ENCODE measurements at places on chromosomes 13 and 19.

DNA sequence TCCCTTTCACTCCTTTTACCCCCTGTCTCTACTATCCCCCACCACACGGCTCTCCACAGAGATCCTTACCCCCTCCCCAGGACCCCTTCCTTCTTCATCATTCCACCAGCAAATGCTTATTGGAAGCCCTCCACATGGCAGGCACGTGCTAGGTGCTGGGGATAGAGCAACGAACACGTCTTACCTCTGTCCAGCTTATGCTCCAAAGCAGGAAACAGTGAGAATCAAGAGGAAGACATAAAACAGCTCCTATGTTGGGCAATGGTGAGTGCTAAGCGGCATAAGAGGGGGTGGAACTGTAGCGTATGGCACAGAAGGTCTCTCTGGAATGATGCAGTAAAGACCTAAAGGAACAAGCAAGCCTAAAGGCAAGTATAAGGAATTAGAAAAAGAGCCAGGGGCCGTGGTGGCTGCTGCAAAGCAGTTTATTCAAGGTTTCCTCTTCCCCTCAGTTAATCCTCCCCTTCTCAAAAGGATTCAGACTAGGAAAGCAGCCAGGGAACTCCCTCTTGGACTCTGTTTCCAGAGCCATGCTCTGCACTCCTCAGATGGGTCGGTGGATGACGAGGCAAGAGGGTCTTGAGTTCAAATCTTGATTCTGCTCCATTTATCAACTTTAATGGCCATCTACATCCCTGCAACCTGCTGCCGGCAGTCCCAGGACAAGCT lies 289.4 kb downstream of the FOXO1 start:
- no peak for DNase-seq

- peak; percentile 73 for DNase-seq
Observed at GRCh38 chr19:40165362-40165937, 25.8 kb upstream of the MAP3K10 start.

DNA sequence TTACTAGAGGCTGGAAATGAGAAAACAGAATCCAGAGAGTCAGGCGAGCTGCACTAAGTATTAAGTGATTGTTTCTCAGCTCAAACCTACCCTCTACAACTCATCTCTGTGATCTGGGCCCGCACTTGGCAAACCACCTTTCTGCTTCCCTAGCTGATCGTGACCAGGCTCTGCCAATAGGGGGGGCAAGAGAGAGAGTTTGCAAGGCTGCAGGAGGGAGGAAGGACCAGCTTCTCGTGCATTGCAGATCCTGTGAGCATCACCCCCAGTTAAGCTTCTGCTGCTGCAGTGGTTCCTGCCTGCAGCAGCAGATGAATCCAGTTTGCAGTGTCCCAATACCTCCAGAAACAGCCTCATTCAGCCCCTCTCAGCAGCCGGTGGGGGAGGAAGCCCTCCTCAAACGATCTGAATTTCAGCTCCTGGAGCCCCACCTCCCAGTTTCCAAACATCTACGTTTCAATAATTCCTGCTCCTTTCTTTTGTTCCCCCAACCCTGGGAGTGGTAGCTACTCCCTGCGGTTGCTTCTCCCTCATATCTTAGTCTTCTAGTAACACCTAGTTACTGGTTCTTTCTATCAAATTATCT lies 20.0 kb downstream of the XRCC1 start:
- peak; percentile 88 for DNase-seq

DNA sequence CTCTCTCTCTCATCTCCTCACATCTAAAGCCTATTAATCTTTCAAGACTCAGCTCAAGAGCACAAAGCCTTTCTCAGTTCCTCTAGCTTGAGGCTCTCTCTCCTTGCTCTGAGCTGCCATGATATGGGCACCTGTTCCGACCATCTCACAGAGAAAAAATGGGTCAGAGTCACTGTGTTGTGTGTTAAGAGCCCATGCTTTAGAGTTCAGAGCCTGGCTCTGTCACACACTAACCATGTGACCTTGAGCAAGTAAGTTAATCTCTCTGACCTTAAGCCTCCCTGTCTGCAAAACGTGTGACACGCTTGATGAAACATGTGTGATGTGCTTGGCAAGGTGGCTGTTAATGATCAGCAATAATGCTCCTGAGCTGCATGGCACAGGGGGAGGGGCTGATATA lies 245.2 kb downstream of the DLEU7 start:
- no peak for DNase-seq

DNA sequence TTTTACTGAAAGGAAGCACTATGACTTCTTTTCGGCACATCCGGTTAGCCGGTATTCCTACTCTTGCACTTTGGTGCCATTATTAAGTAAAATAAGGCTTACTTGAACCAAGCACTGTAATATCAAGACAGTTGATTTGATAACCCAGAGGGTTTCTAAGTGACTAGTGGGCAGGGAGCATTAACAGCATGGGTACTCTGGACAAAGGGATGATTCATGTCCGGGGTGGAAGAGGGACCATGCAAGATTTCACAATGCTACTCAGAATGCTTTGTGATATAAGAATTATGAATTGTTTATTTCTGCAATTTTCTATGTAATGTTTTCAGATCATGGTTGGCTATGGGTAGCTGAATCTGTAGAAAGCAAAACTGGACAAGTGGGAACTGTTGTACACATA lies 282.1 kb downstream of the TDRD3 start:
- no peak for DNase-seq

DNA sequence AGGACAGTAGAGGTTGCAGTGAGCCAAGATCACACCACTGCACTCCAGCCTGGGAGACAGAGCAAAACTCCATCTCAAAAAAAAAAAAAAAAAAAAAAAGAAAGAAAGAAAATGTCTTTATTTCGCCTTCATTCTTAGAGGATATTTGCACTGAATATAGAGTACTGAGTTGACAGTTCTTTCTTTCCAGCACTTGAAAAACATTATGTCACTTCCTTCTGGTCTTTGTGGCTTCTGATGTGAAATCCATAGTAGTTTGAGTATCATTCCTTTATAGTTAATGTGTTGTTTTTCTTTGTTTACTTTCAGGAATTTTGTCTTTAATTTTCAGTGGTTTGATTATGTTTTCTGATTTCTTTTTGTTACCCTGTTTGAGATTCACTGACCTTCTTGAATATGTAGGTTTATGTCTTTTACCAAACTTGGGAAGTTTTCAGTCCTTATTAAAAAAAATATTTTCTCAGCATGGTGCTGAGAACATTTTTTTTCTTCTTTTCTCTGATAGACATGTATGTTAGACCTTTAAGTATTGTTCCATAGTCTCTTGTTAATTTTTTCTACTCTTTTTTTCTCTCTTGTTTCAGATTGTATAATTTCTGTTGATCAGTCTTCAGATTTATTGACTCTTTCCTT lies 50.1 kb downstream of the PCCA start:
- DNase-seq = no peak

GRCh38 chr13:28161370-28161769 lies 23.0 kb downstream of the PAN3 start:
- peak; percentile 69 for DNase-seq

DNA sequence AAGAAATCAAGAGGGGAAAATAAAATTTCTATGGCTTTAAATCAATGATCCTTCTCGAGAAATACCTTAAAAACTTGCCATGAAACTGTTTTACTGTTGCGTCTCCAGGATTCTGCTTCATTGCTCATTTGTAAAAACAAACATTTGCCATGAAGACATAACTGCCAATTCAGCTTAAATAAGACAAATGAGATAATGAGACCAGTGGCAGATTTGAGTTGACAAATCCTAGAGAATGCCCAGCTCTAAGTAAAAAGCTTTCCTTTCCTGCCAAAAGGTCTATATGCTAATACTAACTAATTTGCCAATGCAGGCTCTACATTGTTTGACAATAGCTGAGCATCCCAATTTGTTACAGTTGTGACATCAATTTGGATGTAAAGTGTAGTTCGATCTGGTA lies 400.5 kb upstream of the PCDH9 start:
- no peak for DNase-seq

- no peak for DNase-seq
Observed at GRCh38 chr13:41058295-41059070, 2.8 kb upstream of the WBP4 start.

DNA sequence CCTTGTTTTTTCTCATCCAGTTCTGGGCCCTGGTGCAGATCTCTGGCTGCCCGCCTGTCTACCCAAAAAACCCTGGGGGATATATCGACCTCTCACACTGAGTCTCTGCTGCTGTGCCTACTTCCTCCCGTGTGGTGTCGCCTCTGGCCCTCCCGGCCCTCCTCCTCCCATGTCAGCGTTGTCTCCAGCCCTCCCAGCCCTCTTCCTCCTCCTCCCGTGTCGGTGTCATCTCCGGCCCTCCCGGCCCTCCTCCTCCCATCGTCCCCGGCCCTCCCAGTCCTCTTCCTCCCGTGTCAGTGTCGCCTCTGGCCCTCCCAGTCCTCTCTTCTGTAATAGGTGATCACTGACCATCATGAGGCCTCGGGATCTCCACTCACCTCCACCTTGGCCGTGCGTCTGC lies 81.8 kb downstream of the GPR12 start:
- no peak for DNase-seq

GRCh38 chr13:59409211-59409610 lies 754.5 kb downstream of the DIAPH3 start:
- no peak for DNase-seq

DNA sequence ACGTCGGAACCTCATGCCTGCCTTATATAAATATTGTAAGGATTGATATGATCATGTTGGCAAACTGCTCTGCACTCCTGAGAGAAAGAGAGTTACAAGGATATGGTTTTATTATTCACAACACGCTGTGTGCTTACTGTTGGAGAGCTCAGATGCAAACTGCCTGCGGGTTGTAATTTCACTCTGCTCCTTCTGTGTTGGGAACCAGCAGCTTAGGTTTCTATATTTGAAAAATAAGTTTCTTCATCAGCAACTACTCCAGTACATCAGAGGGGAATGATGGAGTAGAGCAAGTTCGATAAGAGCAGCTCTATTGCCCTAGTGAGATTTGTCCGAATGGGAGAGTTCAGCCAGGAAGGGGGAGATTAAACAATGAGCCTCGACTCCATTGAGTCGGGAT lies 106.9 kb upstream of the UBL3 start:
- DNase-seq = no peak

DNA sequence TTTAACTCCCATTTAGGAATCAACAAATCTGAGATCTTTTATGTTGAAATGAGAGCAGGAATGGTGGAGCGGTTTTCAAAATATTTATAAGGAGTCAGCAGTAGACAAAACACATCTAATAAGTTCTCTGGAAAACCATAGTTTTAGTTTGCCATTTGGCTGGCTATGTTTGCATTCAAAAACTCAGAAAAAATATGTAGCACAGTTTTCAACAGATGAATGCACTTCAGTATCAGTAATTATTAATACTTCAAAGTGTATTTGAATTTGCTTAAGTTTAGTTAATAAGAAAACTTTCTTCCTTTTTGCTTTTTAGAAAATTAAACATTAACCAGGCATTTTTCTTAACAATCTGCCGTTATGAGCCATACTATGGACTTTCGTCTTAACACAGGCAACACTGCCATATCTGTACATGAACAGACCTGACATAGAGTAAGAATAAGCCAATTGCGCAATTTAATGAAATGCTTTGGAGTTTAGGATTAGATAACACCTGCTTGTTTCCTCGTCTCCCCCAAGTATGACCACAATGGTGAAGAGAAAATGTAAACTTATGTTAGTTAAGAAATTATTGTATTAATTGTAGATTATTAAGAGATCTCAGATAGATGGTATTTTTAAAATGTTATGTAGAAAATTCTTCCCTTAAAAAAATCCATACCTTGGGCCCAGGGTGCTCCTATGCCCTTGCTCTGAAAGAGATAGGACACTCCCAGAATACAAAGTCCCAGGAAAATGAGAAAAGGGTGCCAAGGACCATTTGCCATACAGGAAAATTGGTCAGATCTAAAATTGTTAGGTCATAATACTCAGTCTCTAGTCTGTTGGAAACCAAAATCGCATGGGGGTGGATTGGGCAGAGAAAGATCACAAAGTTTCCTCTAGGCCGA lies 552.3 kb upstream of the ARGLU1 start:
- DNase-seq = no peak

DNA sequence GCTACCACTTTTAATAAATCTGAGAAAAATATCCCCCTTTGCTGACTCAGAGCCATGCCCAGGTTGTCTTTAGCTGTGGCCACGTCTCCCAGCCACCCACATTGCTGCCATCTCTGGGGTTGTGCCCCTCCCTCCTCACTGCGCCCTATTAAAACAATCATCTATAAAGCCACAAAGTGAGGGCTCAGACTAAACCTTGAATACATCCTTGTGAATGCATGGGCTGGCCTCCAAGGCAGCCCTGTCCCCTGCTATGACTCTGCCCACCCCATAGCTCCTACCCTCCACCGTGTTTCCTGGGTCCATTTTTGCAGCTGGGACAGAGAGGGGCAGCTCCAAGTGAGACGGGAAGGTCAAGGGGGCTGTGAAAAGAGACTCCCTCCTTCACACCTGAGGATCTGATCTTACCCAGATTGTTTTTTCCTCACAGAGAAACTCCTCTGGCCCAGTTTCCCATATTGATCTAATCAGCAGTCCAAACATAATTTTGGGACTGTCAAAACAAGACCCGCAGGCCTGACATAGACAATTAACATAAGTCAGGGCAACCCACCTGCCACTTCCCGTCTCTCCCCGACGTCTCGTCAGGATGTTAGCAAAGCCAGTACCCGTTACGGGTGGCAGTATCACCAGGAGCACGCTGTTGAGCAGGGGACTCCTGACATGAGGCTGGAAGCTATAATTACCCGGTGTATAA lies 199.0 kb downstream of the KATNAL1 start:
- no peak for DNase-seq

DNA sequence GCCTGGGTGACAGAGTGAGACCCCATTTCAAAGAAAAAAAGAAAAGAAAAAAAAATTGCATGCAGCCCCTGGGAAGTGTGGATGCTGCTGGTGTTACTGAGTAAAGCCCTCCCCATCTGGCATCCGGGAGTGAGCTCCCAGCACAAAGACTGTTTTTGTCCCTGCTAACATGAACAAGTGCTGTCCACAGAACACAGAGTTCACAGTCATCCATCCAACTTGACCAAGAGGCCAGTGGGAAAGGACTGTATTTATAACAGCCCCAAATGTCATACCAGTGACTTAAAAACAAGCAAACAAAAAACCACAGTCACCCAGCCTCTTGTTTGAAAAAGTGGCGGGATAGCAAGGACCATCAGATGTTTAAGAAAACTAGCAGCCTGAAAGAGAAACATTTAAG lies 10.8 kb downstream of the FBXO17 start:
- no peak for DNase-seq

- no peak for DNase-seq
Observed at GRCh38 chr13:25469169-25469525, 97.4 kb downstream of the ATP8A2 start.

Data from suppressor macrophage treated with lipopolysaccharide for 1 hour (primary cell).